ENCODE measurements at places on chromosomes 5 and 9.
A peak's percentile ranks its signal among the peaks of the same experiment; 100 is the strongest.

- DNase-seq: no peak
These were observed 634.5 kb downstream of the BRINP1 start for GRCh38 chr9:118734696-118735095.

DNA sequence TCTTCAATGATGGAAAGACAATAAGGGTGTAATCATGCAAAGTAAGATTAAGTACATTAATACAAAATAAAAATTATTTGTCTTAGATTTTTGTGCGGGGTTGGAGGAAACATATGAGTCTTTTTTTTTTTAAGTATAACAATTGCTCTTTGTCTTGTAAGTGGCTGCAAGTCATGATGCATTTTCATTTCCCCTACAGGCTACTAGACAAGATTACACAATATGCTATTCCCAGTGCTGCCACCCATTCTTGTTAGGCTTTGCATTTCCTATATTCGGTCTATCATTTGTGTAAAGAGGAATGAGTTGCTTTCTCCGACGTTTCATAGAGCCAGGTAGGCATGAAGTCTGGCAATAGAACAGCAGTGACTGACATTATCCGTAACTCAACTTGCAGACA, 294.2 kb upstream of the CYLC2 start:
- no peak for DNase-seq

- DNase-seq: no peak
These were observed 29.4 kb downstream of the FAM163B start for GRCh38 chr9:133579601-133580418.

DNA sequence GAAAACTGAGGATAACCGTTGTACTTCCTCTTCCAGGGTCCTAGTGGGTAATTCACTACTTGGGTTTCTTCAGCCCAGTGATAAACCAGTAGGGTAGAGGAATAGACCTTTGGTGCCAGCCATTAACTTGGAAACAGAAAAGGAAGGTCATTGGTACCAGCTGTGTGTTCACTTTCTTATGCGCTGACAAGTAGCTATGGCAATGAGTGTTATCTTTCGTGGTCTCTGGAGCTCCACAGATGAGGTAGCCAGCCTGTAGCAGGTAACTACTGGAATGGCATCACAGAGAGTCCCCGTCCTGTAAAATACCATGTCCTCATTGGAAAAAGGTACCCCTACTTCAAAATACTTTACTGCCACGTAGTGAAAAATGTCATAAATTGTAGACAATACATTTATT, 2.3 kb downstream of the UHRF2 start:
- DNase-seq: no peak

- no peak for DNase-seq
These were observed 20.2 kb downstream of the HRH2 start for GRCh38 chr5:175678074-175678473.

DNA sequence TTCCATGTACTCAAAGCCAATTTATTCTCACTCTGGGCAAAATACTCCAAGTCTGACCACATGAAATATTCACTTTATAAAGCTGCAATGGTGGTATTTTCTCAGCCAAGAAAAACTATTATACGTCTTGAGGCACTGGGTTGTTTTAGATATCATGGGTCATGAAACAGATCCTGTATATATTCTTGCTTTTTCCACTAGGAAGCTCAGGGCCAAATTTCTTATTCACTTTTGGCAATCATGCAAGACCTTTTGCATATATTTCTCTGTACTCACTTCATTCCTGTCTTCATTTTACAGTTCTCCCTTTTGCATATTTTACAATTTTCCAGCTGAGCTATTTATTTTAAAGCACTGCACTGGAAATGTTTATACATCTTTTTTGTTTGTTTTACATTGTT, 49.8 kb downstream of the GABBR2 start:
- no peak for DNase-seq

- no peak for DNase-seq
These were observed 82.9 kb downstream of the RAPGEF1 start for GRCh38 chr9:131657037-131657377.

GRCh38 chr5:153456993-153457392, 33.5 kb upstream of the GRIA1 start:
- DNase-seq: no peak

DNA sequence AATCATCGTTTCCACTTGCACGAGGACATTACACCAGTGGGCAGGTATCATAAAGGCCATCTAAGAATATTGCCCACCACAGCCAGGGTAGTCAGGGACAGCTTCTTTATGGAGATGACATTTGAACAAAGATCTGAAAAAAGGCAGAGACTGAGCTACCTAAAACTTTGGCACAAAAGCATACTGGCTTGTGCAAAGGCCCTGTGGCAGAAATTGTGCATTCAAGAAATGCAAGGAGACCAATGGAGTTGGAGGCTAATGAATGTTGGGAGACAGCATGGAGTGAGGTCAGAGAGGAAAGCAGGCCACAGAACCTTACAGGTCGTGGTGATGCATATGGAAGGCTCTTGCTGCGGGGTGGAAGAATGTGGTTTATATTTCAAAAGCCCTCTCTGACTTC, 578.5 kb downstream of the BNC2 start:
- DNase-seq: no peak

- no peak for DNase-seq
These were observed 16.7 kb upstream of the EFNA5 start for GRCh38 chr5:107687404-107687803.

DNA sequence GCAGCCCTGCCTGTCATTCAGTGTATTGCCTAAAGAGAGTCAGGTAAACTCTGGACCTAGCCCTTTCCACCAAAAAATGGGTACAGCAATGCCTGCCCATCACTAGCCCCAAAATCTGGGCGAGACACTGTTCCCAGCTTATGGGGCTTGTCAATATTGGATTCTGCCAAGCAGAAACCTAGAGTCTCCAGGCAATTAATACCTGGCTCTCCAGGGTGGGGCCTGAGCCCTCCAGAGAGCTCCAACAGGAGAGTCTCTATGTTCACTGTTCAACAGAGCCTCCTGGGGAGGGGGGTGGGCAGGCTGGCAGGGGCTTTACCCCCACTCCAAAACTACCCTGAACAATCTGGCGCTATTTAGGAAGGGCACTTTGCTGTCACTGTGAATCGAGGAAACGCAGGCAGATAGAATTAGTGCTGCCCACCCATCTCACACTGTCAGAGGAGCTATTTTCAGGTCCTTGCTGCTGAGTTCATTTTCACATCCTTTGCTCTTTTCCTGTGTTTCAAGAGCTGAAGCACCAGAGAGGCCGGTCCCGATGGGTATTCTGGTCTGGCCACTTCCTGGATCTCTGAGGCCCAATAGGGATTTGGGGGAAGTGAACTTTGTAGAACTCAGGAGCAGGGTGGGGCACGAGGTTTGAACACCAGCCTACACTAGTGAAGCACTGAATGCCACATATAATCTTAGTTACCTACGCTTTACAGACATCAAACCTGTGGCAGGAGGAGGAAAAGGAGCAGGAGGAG, 121.8 kb downstream of the C5orf15 start:
- peak; percentile 25 for DNase-seq

GRCh38 chr9:4857163-4857810, 64.5 kb downstream of the RCL1 start:
- DNase-seq: no peak

DNA sequence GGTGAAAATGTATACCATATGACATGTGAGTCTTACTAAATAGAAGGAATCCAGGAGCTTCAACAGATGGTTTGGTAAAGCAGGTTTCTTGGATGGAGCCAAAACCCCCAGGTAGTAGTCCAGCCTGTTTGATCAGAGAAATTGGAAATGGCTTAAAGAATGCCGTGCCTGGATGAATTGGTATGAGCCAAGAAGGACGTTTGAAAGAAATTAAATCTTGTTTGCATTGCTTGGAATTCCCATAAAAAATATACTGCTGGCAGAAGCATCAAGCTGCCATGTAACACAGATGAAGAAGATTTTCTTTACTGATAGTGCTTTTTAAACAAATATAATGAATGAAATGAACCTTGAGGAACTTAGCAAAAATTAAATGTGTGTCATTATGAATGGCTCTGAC, 176.3 kb downstream of the NPR3 start:
- DNase-seq: no peak

- no peak for DNase-seq
These were observed 430.9 kb downstream of the DMAC1 start for GRCh38 chr9:7368410-7369292.

- DNase-seq: no peak
These were observed 1025.1 kb upstream of the C9orf72 start for GRCh38 chr9:28598408-28598807.

DNA sequence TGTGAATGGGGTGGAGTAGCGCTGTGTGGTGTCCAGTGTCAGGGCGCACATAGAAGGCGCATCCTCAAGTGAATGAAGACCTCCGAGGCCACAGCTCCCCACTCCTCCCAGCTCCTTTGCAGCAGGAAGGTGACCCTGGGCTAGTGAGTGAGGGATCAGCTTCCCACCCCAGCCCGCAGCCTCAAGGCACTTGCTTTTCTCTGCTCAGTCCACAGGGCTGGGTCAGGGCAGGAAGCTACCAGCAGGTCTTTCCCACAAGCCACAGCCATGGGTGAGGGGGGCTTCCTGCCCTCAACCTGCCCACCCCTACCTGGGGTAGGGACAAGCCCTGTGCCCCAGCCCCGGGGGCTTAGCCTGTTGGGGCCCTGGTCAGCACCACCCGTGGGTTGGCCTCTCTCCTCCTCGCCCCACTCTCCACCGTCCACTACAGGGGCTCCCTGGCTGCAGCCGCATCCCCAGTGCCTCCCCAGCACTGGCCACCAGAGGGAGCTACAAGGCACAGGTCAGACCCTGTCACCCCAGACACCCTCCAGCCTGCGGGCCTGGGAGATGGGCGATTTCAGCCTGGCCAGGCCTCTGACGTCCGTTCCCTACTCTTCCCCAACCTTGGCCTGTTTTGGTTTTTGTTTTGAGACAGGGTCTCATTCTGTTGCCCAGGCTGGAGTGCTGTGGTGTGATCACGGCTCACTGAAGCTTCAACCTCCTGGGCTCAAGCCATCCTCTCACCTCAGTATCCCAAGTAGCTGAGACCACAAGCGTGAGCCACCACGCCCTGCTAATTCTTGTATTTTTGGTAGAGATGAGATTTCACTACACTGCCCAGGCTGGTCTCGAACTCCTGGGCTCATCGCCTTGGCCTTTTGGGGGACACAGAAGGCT, 1.3 kb upstream of the ABCA2 start:
- DNase-seq: peak; percentile 20

All from amygdala (tissue), 56 donors.